ENCODE measurements at places on chromosomes 12 and 14.

- DNase-seq = no peak
Observed at GRCh38 chr14:43872752-43873655, 634.1 kb downstream of the FSCB start.

- no peak for DNase-seq
Observed at GRCh38 chr14:60514741-60515491, 6.0 kb downstream of the SIX6 start.

- no peak for DNase-seq
Observed at GRCh38 chr12:91704446-91704845, 441.2 kb downstream of the BTG1 start.

DNA sequence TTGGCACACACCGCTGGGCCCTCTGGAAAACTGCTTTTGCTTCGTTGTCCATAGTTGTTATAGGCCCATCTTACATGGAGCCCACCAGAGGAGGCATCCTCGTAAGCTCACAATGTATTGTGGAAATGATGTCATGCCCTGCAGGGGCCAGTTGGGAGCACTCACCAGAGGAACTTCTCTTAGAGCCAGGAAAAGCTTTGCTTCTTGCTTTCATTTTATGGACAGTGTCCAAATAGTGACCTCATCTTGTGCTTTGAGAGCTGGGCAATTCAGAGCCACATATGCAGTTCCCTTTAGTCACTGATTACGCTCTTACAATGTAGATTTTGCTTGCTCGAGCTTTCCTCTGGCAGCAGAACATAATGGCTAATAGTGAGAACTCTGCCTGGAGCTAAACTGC is 275.6 kb downstream of the AACS start:
- peak; percentile 22 for DNase-seq

- no peak for DNase-seq
Observed at GRCh38 chr12:108597559-108598471, at the start of gene TMEM119. Gene TMEM119 (minus strand): TSS chr12:108598084. CDS start chr12:108592383, 5,701 bp downstream.

GRCh38 chr12:69392179-69392928 is 32.8 kb downstream of the YEATS4 start:
- no peak for DNase-seq

DNA sequence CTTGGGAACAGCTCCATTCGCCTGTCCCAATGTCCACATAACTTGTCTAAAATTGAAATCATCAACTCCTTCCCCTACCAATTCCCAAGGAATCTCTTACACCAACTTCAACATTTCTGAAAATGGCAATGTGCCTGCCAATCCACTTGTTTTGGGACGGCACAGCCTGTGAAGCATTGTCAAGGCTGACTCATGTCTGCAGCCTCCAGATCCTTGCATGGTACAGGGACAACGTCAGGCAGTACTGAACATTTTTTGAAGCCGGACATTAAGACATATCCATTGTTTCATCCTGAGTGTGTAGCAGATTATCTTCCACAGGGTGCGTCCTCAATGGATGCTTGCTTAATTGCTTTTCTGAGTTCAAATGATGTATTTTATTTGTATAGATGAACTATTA is 794.1 kb downstream of the BCL11B start:
- DNase-seq = no peak

- no peak for DNase-seq
Observed at GRCh38 chr14:99077844-99078236, 194.2 kb downstream of the BCL11B start.
